ENCODE measurements at places on chromosomes 6 and 20.

GRCh38 chr6:27065183-27065582 is 182.3 kb upstream of the PRSS16 start:
- no peak for DNase-seq

DNA sequence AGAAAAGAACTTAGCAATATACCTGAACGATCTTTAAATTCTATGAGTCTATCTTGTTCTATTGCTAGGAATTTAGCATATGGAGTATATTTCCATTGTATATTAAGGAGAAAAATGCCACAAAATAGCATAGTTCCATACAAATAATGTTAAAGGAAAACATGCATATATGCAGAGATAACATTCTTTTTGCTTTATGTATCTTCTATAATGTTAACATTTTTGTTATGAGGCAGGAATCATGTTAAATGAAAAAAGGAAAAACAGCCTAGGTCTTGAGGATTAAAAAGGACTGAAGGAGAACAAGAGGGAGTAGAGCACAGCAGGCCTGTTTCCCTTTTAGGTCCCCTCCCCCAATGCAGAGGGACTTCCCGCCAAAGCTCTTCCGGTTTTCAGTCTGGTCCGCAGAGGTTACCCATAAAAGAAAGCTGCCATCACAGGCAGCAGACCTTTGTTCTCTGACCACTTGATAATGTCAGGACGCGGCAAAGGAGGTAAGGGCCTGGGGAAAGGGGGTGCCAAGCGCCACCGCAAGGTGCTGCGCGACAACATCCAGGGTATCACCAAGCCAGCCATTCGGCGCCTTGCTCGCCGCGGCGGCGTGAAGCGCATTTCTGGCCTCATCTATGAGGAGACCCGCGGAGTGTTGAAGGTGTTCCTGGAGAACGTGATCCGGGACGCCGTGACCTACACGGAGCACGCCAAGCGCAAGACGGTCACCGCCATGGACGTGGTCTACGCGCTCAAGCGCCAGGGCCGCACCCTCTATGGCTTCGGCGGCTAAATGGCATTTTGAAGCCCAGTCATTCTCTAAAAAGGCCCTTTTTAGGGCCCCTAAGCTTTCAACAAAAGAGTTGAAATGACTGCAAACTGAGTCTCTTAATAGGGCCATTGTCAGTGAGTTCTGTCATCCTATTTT is 108.4 kb upstream of the PRSS16 start:
- peak; percentile 11 for DNase-seq

- no peak for DNase-seq
Measured at GRCh38 chr20:9293145-9293544, 221.2 kb upstream of the LAMP5 start.

DNA sequence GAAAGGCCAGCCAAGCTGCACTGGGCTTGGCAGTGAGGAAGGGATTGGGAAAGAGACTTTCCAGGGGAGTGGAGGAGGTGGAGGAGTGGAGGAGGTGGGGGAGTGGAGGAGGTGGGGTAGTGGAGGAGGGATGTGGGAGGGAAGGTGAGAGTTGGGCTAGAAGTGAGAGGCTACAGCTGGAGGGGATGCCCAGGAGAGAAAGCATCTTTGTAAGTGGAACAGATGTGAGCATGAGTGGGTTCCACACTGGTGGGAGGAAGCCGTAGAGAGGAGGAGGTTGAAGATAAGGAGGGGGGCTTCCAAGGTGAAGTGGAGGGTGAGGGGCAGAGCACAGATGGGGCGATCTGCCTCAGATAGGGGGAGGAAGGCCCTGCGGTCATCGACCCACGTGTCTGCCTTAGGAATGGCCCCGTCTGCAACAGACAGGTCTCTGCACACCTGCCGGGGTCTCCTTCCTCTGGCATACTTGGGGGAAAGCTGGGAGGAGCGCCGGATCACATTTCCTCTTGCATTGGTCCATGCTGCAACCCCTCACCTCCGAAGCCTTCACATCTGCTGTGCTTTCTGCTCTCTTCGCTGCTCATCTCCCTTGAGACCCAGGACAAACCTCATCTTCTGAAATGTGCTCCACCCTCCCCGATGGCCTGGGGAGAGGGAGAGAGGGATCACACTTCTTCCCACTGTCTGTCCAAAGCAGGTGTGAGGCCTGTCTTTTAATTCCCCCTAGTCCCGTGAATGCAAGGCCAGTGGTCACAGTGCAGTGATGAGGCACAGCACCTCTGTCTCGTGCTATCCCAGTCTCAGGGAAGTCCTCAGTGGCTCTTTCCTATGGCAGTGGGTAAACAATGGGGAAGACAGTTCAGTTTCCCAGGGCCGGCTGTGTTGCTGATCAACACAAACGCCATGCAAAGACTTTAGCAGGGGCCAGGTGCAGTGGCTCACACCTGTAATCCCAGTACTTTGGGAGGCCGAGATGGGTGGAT is 48.6 kb upstream of the SNX9 start:
- peak; percentile 63 for DNase-seq

- no peak for DNase-seq
Measured at GRCh38 chr6:12621754-12622153, 94.8 kb upstream of the PHACTR1 start.

GRCh38 chr6:124887872-124888580 is 74.2 kb upstream of the RNF217 start:
- no peak for DNase-seq

DNA sequence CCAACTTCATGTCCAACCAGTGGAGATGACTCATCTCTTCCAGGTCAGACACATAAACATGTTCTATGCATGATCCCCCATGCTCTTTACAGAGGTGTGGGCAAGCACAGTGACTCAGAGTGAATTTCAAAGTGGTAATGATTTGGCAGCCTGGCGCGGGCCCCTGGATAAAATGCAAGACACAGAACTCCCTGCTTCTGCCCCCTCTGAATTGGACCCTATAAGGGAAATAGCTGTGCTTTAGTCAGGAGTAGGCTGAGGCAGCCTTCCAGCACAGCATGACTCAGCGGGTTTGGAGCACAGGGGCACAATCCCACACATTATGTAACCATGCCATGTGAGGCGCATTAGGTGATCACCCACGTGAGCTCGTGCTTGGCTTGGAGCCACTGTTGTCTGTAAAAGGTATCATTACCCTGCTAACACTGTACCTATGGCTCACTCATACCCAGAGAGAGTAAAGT is 127.4 kb downstream of the C6orf118 start:
- peak; percentile 17 for DNase-seq

DNA sequence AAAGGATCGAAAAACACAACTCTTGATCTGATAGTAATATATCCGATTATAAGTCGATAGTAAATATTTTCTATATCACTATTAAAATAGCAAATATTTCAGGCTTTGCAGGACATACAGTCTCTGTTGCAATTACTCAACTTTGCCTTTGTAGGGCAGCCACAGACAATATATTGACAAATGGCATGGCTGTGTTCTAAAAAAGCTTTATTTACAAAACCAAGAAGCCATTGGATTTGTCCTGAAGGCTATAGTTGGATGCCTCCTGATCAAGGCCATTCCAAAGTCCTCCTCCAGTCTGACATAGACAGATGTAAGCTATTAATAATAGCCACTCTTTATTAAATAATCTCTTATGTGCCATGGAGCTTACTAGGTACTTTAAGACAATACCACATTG is 5.9 kb downstream of the OCSTAMP start:
- DNase-seq = no peak

- no peak for DNase-seq
Measured at GRCh38 chr20:24720957-24721356, 228.1 kb upstream of the CST7 start.

- DNase-seq = no peak
Measured at GRCh38 chr20:21033817-21034216, 72.3 kb downstream of the LINC00237 start.

GRCh38 chr20:51104960-51105920 is 82.3 kb upstream of the KCNG1 start:
- DNase-seq = no peak

DNA sequence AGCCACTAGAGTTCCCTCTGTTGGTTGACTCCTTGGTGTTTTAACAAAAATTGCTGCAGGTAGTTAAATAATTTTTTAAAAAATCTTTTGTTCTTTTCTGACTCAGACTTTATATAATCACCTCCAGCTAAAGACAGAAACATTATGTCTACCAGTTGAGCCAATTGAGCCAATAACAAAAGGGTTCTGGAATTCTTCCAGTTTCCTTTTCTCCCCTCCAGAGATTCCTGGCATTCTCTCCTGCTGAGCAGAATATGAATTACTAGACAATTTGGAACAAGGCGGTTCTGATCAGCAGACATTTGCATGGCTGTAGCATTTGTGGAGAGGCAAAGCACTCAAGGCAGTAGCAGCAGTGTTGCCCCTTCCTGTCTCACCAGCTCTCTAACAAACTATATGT is 144.0 kb upstream of the SLC35B3 start:
- no peak for DNase-seq

DNA sequence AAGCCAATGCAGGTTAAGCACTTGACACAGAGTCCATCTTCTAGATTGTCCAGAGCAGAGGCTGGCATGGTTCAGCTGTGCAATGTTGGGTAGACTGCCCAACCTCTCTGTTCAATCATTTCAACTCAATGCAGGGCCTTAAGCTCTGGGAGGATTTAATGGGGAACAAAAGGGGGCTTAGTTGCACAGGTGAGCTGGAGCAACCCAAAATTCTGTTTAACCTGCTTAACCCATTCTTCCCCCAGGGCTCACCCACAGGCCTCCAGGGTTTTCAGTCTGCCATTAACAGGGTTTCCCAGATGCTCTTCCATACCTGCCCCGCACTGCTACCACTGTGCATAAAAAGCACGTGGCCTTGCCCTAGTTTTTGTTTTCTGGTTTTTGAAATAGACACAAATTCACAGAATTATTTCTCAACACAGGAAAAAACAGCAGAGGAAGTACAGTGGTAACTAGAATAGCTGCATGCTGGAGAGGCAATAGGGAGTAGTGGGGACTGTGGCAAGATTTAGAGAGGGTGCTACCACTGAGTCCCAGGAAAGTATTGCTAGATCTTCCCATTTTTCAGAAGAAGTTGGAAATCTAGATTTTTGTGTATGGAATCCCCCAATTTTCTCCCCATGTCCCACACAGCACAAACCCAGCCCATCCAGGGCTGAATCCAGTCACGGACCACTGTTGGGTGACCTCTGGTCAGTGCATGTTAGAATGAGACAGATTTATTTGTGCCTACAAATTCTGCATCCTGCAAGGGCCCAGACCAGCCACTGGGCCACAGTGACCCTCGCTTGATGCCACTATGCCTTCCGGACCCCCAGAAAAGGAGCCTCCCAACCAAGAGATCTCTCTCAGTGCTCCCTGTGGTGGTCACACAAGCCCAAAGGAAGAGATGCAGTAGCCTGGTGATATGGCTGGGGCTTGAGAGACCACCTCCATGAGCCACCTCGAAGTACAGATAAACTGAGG is 4.6 kb downstream of the PTGIS start:
- DNase-seq = no peak

DNA sequence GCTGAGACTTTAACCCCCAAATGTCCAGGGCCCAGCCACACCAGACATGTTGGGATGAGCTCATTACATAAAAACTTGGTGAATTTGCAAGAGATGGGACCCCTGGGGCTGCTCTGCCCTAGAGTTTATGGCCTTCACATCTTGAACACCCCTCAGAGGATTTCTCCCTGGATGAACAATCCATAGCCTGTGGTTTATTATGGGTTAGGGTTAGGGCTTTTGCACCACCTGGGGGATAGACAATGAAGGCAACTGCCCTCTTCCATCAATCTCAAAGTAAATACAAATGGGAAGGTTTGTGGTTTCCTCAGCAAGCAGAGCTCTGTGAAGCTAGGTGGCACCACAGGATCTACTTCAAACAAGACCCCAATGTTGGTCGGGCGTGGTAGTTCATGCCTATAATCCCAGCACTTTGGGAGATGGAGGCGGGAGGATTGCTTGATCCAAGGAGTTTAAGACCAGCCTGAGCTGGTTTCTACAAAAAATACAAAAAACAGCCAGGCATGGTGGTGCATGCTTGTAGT is 17.4 kb downstream of the SPINT3 start:
- no peak for DNase-seq

- DNase-seq = no peak
Measured at GRCh38 chr6:166470863-166471410, 88.2 kb upstream of the MPC1 start.

DNA sequence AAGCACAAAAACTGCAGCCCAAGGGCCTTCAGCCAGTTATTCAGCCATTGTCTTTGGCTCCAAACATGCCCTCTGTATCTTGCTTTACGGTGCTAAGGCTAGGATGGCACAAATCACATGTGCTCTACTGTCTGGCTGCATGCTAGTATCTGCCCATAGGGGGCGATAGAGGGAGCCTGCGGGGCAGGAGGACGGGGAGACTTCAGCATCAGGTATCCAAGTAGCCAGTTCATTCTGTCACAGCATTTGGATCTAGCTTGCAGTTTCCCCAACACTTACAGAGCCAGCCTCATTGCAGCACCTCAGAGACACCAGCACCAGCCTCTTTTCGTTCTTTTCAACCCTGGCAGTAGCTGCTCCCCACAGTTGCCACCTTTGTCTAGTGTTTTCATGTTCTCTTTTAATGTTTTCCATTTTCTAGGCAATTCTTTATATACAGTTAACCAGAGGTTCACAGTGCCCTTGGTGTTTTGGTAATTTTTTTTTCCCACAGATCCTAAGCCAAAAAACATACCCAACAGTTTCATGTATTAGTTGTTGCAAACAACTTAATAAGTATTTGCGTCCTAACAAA is 705.9 kb downstream of the PTPRT start:
- no peak for DNase-seq

DNA sequence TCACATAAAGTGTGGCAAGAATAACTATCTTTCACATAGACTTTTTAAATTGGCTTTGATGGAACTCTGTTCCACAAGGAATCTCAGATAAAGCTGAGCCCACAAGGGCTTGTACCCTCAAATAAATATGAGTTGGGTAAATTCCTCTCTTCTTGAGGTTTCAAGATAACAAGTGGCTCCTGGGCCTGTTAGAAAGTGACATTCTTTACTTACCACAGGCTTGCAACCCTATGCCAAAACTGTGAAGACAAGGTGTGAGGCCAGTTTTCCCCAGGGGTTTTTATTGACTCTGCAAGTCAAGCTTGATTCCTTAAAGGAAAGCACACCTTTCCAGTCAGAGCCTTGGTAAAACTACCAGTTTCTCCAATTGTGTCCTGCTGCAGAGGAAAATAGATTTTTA is 664.8 kb upstream of the GJE1 start:
- no peak for DNase-seq

DNA sequence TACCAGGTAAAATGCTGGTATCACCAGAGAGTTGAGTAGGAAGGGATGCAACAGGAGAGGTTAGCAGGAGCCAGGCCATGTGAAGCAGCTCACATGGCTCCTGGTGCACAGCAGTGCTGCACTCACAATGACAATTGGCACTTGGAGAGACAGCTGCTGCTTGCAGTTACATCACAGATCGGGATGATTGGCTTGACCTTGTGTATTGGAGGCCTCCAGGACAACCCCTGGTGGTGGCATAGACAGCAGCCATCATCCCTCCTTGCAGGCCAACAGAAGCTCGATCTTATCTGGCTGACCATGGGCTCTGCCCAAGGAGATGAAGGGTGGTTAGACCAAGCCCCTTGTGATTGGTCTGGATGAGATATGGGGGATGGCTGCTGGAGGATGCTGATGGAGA is 73.0 kb downstream of the EYA2 start:
- DNase-seq = no peak

DNA sequence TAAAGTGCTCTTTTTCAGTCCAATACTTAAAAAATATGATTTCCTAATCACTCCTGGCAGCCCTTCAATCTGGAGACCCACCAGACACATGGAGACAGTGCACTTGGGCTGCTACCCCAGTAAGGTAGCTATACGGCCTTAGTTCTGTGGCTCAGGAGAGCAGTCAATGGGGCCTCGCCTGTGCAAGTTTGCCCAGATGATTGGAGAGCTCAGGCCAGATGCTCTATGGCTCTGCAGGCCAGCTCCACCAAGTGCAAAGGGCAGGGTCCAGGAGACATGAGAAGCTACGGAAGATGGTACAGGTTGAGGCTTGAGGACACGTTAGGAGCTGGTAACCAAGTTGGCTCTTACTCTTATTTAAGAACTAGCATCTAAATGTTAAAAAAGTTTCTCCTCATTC is 30.7 kb downstream of the STK38 start:
- no peak for DNase-seq

Data from AG20443 (cell line).